ENCODE measurements at places on chromosomes 13 and 19.

GRCh38 chr19:53466726-53467484 lies 628 bp upstream of the ZNF813 start:
- no peak for DNase-seq

DNA sequence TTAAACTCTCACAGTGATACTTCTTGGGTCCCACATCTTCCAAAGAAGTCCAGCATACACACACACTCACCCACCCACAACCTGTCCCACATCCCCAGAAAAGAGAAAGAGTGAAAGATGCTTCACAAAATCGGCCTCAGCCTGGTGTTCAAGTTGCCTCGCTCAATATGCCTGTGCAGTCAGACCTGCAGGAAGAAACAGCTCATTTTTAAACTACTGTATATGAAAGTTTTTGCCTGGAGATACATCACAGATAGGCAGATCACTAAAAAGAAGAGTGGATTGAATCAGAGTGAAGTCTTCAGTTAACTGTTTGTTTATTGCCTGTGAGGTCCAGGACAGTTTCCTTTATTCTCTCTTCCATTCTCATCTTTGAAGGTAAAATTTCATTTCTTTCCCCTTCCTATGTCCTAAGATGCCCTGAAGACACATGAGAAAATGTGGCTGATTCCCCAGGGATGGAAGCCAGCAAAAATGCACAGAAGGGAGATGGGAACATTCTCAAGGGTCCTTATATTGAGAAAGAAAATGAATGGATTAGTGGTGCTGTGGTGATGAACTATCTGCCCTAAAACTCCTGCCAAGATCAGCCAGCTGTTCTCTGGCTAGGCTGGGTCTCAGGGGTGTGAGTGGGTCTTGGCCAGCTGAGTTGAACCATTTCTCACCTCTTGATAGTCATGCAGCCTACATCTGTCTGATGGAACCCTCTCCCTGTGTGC lies 259.0 kb downstream of the ITGBL1 start:
- no peak for DNase-seq

DNA sequence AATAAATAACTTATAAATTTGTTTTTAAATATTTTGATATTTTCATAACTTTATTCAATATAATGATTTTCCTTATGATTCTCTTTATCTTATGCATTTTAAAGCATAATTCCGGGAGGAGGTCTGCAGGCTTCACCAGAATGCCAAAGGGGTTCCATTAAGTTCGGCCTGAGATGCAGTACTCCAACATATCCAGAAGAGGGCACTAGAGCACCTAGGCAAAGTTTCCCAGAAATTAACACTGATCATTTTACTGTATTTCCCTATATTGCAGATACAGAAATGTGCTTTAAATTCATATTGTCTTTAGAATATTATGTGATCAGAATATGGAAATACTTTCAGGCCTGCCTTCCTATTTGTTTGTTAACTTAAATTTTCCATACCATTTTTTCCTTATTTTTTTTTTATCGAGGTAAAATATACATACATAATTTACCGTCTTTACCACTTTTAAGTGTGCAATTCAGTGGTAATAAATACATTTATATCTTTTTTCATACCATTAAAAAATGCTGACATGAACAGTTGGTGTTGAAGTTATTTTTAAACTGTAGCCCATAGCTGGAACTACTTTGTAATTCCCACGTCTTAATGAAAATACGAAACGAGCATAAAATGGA lies 58.9 kb upstream of the TM9SF2 start:
- DNase-seq, result no peak

GRCh38 chr13:92838786-92839185 lies 387.8 kb upstream of the GPC6 start:
- DNase-seq, result no peak

DNA sequence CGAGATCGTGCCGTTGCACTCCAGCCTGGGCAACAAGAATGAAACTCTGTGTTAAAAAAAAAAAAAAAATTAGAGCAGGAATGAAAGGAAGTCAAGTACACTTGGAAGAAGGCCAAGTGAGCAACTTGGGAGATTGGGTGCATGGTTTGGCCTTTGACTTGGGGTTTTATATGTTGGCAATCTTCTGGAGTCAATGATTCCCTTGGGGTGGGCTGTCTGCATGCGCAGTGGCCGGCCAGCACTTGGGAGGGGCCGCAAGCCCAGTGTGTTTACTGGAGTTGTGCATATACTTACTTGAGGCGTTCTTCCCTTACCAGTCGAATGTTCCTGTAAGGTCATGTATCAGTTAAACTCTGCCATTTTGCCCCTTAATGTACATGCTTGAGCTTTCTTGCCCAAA lies 103.9 kb downstream of the FAM216B start:
- no peak for DNase-seq

GRCh38 chr13:111267784-111268183 lies 52.7 kb upstream of the TEX29 start:
- no peak for DNase-seq

DNA sequence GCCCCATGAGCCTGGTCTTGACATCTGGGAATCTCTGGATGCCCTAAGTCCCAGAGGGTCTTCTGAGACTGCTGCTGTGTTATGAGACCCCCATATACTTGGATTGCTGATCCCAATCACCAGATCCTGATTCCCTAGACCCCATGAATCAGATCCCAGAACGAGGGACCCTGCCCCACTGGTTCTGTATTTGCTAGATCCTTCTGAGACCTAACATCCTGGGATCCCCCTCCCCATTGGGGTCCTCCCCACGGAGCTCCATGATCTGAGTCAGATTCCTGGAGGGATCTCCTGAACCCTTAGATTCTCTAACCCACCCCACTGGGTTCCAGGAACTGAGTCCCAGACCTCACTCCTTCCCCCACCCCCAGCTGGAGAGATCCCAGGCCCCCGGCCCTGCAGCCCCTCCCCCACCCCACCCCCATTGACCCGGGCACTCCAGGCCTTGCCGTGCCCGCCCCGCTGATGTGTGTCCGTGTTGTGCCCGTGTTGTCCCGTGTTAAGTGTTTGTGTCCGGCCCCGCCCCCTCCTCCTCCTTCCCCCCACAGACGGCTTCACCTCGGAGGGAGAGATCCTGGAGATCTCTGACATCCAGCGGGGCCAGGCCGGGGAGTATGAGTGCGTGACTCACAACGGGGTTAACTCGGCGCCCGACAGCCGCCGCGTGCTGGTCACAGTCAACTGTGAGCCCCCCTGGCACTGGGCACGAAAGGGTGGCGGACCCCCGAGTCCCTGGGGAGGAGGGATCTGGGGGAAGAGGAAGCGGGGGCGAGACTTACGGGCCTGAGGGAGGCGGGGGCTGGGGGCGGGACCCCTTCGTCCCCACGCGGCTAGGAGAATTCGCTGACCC lies 15.0 kb downstream of the IGLON5 start:
- DNase-seq, result no peak

DNA sequence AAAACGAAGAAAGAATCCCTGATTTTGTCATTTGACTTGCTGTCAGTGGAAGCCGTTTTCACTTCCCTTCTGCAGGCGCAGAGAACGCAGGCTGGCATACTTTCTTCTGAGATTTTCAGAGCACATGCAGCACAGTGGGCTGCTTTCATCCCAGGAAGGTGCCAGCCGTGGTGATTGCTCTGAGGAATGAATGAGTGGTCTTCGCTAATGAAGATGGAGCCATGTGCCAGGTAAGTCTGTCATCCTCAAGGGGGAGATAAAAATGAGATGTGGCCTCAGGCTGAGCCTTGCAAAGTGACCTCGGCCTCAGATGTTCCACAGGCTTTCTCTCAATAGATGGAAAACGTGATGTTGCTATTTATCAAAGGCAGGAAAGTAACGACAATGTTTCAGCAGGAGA lies 94.6 kb upstream of the FARP1 start:
- DNase-seq, result no peak

- DNase-seq, result no peak
These were observed 1531.7 kb upstream of the SPRY2 start for GRCh38 chr13:81872581-81872980.

- DNase-seq, result no peak
These were observed 29.9 kb downstream of the ZDHHC20 start for GRCh38 chr13:21429211-21429610.

DNA sequence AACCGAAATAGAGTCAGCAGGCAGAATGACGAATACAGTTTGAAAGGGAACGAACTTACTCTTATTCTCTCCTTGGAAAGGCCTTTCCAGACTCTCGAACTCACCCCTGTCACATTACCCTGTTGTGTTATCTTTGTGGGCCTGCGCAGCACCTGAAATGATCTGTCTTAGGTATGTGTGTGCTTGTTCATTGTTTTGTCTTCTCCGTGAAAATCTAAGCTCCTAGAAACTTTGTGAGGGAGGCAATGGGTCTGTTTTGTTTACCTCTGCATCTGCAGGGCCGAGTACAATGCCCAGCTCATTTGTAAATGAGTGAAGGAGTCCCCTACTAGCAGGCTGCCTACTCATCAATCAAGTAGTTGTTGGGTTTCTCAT lies 19.6 kb downstream of the HMGB1 start:
- no peak for DNase-seq

- DNase-seq, result no peak
These were observed 209.2 kb downstream of the TSHZ3 start for GRCh38 chr19:31139871-31140505.

DNA sequence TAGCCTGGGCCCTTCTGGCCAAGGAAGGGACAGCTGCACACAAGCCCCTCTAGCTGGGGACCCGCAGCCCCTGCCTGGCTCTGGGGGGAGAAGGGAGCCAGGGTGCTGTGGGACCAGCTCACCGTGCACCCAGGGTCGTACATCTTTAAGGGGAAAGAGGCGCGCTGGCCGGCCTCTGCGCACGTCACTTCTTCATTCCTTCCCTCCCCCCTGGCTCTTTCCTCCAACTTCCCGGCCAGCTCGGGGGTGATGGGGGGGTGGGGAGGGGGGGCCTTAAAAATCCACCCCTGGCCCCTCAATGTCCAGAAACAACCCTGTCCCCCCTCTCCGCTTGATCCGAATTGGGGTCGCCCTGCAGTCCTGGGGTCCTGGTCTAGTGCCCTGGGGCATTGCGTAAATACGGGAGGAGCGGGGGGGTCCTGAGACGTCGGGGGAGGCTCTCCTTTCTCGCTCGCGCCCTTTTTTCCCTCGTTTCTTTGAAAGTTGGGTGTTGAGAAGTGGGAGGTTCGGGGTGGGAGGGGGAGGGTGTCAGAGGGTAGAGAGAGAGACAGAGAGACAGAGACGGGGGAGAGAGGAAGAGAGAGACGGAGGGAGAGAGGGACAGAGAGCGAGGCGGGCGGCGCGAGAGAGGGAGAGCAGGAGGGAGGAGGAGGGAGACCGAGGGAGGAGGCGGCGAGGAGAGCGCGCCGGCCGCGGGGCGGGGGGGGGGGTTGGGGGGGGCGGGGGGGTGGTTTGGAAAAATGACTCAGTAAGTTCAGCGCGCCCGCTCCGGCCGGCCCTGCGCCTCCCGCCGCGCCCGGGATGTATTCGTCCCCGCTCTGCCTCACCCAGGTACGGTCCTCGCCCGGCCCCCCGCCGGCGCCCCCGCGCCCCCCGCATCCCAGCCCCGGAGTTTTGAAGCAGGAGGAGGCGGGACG lies at the start of gene NFIC:
Gene NFIC (plus strand): TSS at position 748 of the 917 bp plus-strand sequence. CDS start 54 bp downstream, at position 802.
- DNase-seq, result no peak

DNA sequence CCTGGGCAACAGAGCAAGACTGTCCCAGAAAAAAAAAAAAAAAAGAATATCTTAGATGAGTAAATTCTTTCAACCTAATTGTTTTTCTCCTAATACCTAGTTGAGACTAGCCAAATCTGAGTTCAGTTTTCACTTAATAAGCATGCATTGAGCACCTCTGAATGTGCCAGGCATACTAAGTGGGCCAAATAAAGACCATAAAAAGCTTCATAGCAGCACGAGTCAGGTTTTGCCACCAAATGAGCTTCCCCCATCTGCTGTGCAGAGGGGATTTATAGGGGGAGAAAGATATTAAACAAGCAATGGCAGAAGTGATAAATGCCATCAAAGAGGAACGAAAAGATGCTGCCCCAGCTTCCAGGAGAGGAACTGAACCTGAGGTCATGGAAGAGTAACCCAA lies 11.4 kb downstream of the THSD1 start:
- no peak for DNase-seq

DNA sequence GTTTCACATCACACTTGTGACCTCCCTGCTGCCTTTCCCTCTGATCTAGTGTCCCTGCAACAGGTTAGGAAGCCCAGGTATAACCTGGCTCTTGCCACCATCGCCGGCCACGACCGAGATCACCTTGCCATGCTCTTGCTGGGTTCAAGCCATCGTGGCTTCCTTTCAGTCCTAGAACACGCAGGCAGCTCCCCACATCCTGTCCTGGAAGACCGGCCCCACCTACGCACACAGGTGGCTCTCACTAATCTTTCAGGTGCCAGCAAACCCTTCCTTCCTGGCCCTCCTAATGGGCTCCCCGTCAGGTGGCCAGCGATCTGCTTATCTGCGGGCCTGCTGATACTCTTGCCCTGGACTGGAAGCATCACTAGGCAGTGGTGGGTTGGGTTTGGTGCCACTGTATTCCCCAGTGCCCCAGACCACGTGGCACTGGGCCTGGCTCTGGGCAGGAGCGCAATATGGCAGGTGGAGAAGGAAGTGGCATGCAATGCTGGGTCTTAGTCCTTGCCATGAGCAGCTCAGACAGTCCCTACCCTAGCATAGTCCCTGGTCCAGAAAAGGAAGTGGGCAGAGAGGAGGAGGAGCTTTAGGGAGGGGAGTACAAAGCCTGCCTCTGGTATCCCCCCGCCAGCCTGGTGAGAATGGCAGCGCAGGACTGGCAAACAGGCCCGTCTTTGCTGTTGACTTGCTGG lies 11.8 kb downstream of the PPP1R37 start:
- no peak for DNase-seq

DNA sequence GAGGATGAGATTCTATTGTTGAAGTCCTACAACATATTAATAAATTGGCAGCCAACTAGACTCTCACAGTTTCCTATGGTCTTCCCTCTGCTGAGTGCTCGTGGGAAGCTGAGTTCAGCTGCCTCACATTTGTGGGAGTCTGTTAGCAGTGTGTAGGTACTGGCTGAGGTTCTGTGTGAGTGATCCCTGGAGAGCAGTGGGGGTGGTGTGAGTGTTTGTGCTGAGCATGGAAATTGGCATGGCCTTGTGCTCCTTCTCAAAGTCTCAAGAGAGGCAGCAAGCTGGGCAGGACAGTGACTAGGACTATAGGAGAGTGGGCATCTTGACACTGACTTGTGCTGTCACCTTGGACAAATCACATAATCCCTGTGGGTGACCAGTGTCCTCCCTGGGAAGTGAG lies 298.3 kb downstream of the MTUS2 start:
- DNase-seq, result no peak

DNA sequence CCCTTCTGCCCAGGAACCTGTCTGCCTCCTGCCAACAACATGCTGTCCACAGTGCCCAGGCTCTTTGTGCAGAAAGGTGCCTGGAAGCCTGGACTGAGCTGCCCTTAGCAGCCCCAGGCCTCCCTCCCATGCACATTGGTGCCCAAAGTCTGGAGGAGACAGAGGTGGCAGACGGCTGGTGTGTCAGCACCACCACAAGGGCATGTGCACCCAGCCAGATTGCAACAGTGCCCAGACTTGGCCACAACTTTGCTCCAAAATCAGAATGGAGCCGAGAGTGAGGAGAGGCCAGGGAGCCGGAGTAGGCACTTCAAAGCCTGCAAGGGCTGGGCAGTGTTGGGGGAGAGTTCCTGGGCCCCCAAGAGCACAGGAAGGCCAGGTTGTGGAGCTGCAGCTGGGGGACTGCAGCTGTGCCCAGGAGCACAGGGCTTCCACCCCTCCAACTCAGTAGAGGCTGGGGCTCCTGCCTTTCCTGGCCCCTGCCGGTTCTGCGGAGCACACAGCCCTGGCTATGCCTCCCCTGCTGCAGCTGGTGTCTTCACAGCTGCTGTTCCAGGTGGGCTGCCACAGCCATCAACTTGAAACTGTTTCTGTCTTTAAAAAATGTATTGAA lies 1255.8 kb downstream of the SLITRK5 start:
- DNase-seq, result no peak
